ENCODE measurements at places on chromosomes 1 and 21.
A peak's percentile ranks its signal among the peaks of the same experiment; 100 is the strongest.

DNA sequence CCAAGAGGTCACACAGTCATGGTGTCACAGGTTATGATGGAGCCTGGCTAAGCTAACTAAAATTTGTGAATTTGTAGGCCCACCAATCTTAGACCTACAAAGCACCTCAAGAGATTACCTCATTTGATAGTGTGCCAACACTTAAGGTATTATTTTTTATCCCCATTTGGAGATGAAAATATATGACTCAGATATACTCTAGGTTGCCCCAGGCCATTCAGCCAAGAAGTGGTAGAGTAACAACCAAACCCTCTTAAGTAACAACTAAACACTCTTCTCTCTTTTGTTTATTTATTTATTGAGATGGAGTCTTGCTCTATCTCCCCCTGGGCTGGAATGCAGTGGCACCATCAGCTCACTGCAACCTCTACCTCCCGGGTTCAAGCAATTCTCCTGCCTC is 14.3 kb downstream of the NPL start:
- no peak for DNase-seq

GRCh38 chr1:17466359-17466758 is 26.9 kb upstream of the RCC2 start:
- DNase-seq, result no peak

DNA sequence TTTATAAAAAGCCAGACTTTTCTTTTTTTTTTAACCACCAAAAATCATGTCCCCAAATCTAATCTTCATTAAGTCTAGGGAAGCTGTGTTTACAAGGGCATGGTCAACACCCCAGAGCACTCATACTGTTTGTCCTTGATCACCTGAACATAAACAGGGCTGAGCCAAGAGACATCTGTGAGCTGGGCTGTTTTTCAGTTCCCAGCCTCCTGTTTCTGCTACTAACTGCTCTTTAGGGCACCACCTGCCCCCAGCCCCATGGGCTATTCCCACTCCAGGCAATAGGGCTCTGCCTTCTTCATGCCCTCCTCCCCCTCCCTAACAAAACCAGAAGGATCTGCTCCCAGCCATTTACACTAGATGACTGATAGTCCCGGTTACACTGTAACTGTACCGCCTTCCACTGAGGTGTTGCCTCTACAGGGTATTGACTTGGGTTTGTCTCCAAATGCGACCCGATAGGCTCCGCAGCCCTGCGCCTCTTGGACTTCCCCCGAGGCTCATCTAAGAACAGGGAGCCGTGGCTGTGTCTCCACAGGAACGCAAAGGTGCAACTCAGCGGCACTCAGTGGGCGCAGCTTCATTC is 11.7 kb upstream of the SLC26A9 start:
- DNase-seq, result no peak

GRCh38 chr1:18951416-18951815 is 5.1 kb downstream of the IFFO2 start:
- no peak for DNase-seq

GRCh38 chr1:112673592-112674439 is 643 bp upstream of the MOV10 start:
- DNase-seq, result peak; percentile 49

- DNase-seq, result no peak
Measured at GRCh38 chr1:24385160-24385940, 28.2 kb downstream of the STPG1 start.

DNA sequence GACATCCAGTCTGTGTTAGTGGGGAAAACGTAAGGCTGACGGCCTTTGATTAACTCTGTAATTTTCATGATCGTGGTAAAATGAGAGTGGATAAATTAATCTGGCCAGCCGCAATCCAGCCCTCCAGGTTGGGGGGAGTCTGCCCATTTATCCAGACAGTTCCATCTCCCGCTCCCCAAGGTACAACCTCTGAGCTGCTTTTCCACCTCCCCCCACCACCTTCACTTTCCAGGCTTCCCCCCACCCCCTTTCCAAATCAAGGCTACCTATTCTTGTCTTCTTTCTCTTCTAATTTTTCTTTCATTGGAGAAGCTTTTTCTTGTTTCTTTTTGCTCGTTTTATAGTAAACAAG is 6.0 kb downstream of the MIER1 start:
- no peak for DNase-seq

- peak; percentile 49 for DNase-seq
Measured at GRCh38 chr1:18256282-18257235, 149.0 kb downstream of the IGSF21 start.

DNA sequence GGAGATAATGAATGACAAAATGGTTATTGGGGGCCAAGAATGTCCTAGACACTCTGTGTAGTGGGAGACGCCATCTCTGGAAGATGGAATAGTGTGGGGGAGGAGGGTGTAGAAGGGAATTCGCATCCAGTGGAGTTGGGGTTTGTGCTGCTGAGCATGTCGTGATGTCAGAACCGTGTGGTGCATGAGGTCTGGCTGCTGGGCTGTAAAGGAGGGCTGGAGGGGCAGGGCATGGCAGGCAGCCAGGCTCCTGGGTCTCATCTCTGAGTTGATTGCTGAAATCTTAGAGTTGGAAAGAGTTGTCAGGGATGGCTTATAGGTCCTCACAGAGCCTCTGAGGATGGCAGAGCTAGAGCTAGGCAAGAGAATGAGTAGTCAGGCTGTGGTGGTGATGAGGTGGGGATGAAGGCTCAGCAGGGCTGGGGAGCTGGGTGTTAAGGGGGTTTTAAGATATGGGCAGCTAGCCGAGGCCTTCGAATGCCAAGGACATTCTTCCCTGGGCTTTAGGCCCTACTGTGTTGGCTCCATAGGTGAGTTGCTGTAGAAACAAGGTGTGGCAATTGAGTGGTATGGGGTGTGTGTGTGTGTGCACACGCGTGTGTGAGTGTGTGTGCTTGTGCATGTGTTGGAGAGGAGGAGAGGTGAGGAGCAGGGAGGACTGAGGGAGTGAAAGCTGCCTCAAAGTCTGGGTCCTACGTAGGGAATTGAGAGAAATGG is 1.9 kb downstream of the PPFIA4 start:
- no peak for DNase-seq

GRCh38 chr1:6234502-6235295 is 1.1 kb downstream of the ICMT start:
- no peak for DNase-seq

DNA sequence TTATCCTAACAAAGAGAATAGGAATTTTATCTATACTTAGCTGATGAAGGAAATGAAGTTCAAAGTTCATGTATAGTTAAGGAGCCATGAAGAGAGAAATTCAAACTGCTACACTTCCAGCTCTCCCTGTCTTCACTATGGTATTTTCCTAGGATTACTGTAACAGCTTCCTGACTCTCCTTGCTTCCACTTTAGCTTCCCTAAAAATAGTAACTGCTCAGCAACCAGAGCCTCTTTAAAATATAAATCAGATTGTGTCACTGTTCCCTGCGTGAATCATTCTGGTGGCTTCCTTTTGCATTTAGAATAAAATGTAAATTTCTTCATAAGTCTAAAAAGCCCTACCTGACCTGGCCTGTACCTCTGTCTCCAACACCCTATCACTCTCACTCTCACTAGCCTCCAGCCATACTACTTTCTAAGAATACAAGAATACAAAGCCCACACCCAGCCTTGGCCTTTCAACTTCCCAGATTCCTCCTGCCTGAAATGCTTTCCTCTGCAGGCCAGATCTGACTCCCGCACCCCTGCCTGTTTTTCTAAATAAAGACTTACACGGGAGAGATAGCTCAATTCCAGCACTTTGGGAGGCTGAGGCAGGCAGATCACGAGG is 30.5 kb downstream of the OR10J1 start:
- DNase-seq, result no peak

GRCh38 chr1:37655274-37655673 is 20.6 kb upstream of the RSPO1 start:
- no peak for DNase-seq

DNA sequence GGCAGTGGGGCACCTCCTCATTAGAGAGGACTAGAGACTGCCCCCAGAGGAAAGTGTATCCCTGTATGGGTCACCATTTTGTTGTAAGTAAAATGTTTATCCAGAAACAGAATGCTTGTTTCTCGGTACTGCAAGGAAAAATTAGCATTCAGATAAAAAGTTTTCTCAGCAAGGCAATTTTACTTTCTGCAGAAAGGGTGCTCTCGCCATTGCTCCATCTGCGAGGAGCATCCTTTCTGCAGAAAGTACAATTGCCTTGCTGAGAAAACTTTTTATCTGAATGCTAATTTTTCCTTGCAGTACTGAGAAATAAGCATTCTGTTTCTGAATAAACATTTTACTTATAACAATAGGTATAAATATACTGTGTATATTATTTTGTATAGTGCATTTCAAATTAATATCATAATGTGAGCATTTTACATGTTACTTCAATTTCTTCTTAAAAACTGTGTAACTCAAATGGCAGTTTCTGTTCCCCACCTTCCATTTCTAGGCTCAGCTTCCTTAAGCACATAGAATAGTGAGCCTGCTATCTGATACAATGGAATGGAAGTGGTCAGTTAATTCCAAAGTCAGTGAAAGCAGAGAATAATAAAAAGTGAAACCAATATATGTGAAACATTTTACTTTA is 76.5 kb upstream of the DESI2 start:
- DNase-seq, result no peak

- no peak for DNase-seq
Measured at GRCh38 chr1:222454186-222454585, 93.7 kb downstream of the HHIPL2 start.

- DNase-seq, result no peak
Measured at GRCh38 chr1:21734526-21734925, 48.4 kb downstream of the USP48 start.

DNA sequence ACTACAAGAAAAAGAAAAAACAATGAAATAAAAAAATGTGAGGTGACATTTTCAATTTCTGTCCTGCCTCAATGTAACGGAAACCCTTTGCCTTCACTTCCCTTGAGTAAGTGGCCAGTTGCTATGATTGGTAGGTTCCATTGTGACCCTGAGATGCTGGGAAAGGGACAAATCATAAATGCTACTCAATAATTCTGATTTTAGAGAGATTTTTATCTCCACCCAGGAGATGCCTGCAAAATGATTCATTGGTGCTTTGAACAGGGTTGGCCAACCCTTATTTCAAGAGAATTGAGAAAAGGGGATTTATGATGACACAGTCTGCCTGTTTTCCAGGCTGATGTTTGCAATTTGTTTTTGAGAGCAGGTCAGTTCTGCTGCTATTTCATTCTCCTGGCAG is 22.5 kb downstream of the XCL1 start:
- no peak for DNase-seq

- DNase-seq, result no peak
Measured at GRCh38 chr1:22262583-22262982, 119.7 kb upstream of the WNT4 start.

- DNase-seq, result no peak
Measured at GRCh38 chr1:8712413-8713231, 104.8 kb downstream of the RERE start.

GRCh38 chr1:108117945-108118902 is 81.9 kb downstream of the SLC25A24 start:
- DNase-seq, result peak; percentile 56
